ENCODE measurements at places on chromosomes 16 and 17. TPM values are rescaled to one million over a fixed set of nuclear protein-coding genes. Genes with fewer than 3 reads are reported as not detected.

DNA sequence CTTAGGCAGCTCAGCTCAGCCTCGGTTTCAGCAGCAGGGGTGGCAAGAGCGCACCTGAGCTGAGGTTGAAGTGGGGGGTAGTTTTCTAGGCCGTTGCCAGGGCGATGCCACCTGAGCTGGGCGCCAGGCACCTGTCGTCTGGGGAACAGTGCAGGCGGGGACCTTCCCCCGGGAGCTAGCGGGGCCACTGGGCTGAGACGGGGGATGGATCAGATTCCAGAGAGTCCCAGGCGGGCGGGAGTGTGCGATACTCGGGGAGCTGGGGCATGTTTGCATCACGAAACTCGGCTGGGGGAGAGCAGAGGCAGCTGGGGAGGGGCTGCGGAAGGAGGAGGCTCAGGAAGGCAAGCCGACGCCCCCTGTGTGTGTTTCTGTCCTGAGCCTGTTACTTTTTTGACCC, 477 bp upstream of the CLDN9 start:
- DNase-seq, result no peak

Gene NDRG4
- total RNA-seq, result 7.1 TPM

GRCh38 chr17:28545141-28545503, 7.3 kb downstream of the UNC119 start:
- DNase-seq, result no peak

GRCh38 chr17:33371377-33371776, 78.3 kb upstream of the ASIC2 start:
- DNase-seq, result no peak

- peak; percentile 86 for DNase-seq
Measured at GRCh38 chr17:75861927-75862317, 6.8 kb upstream of the WBP2 start.

- peak; percentile 92 for DNase-seq
Measured at GRCh38 chr17:81487487-81488275, 24.9 kb downstream of the ACTG1 start.

Gene SULT1A1
- total RNA-seq, result not detected

Gene SLFN12L
- total RNA-seq, result 0.11 TPM

- DNase-seq, result no peak
Measured at GRCh38 chr17:65855245-65855644, 293.8 kb upstream of the AXIN2 start.

Measured in GM23248 (cell line).